ENCODE measurements at places on chromosomes 7 and 10.

DNA sequence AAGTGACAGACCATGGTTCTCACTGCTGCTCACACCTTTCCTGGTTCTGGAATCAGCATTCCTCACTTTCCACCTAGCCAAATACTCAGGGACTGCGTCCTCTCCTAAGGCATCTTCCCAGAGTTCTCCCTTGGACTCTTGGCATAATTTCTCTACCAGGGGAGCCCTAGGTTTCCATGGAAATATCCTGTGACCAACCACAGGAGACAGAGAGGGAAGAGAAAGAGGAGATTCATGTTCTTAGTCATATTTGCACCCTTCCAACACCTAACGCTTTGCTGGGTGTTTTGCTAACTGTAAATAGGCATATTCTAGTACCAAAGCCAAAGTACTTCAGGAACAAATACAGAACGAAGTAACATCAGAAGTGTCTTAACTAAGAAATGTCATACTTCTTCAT is 28.6 kb downstream of the DENND11 start:
- DNase-seq = no peak

GRCh38 chr7:121084748-121085336 is 96.3 kb downstream of the CPED1 start:
- DNase-seq = no peak

- peak; percentile 12 for DNase-seq
Measured at GRCh38 chr7:141752634-141753033, 11.3 kb upstream of the TAS2R3 start.

DNA sequence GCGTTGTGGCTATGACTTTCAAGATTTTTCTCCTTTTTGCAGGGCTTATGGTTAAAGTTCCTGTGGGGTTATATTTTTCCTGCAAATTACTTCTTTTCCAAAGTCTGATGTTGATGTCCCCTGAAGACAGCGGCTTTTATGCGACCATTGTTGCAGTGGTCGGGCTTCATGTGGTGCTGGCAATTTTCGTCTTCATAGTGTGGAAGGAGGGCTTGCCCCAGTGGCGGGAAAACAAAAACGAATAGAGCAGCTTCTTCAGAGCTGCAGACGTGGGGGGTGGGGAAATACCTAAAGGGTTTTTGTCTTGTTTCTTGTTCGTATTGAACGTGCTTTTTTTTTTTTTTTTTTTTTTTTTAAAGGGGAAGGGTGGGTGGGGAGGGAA is 53.8 kb downstream of the MCMBP start:
- DNase-seq = no peak

DNA sequence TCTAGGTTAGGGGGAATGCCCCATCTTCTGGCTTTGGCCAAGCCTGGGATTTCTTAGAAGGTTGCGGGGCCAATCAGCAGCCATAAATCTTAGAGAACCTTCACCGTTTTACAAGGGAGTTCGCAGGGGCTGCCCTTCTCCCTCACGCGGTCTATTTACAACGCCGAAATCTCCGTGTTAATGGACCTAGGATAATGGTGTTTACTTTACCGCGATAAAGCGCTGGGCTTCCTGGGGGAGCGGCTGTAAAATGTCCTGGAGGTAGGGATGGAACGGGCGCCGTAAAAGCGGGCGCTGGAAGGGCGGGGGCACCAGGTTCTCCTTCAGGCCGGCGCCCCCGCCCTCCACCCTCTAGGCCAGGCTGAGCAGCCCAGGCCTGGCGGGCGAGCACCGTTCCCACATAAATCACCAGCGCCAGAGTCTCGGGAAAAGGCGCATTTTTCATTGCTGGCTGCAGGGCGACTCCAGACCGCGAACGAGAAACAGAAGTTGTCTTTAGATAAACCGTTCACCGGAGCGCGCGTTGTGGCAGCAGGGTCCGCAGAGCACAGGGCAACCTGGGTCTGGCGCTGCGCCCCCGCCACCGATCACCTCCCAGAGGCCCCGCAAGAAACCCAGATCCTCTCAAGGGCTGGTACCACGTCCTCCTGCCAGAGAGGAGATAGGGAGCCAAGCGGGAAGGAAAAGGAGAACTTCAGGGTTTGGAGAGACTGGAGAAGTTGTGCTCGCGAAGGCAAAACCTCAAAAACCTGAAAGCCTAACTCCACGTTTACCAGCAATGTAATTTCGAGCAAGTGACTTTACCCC is 12.5 kb upstream of the NKX2-3 start:
- DNase-seq = peak; percentile 23

- peak; percentile 7 for DNase-seq
Measured at GRCh38 chr7:79272066-79272669, 181.3 kb downstream of the MAGI2 start.

DNA sequence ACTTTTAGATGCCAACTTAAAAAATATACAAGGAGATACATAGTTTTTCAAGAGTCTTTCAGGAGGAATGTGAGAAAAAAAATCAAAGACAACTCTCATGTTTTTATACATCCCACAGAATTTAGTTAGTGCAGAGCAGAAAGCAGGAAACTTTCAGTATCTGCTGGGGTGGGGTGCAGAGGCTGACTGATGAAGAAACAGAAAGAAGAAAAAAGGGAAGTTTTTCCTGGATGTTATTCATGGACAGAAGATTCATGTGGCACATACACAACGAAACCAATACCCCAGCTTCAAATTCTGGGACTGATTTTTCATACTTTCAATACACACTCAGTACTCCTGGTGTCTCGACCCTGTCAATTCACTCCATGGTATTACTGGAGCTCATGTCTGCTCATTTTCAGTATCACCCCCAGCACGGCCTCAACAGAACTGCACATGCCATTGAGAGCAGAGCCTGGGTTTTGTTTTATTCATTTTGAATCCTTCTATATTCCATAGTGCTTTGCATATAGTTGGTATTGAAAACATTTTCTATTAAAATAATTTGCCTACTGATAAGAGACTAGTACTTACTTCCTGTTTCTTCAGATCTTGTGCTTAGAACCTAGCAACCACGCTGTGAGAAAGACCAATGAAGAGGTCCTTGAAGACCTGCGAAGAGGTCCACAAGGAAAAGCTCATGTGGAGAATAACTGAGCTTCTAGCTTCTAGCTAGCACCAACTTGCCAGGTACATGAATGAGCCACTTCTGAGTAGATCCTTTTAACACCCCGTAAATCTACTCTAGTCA is 49.0 kb downstream of the NDUFB2 start:
- peak; percentile 27 for DNase-seq

- no peak for DNase-seq
Measured at GRCh38 chr7:116872026-116872425, 9.6 kb downstream of the CAPZA2 start.

All from KBM-7 (cell line).